ENCODE measurements at places on chromosomes 2 and 18.

GRCh38 chr2:204264621-204265140 is 280.6 kb upstream of the PARD3B start:
- DNase-seq, result no peak

- DNase-seq, result no peak
Observed at GRCh38 chr18:28786926-28787325, 610.0 kb upstream of the CDH2 start.

GRCh38 chr2:189183170-189183569 is 3.6 kb upstream of the COL5A2 start:
- DNase-seq, result no peak

- no peak for DNase-seq
Observed at GRCh38 chr2:144081272-144081671, 438.6 kb downstream of the ZEB2 start.

- DNase-seq, result no peak
Observed at GRCh38 chr18:36539674-36540231, 242.2 kb downstream of the FHOD3 start.

DNA sequence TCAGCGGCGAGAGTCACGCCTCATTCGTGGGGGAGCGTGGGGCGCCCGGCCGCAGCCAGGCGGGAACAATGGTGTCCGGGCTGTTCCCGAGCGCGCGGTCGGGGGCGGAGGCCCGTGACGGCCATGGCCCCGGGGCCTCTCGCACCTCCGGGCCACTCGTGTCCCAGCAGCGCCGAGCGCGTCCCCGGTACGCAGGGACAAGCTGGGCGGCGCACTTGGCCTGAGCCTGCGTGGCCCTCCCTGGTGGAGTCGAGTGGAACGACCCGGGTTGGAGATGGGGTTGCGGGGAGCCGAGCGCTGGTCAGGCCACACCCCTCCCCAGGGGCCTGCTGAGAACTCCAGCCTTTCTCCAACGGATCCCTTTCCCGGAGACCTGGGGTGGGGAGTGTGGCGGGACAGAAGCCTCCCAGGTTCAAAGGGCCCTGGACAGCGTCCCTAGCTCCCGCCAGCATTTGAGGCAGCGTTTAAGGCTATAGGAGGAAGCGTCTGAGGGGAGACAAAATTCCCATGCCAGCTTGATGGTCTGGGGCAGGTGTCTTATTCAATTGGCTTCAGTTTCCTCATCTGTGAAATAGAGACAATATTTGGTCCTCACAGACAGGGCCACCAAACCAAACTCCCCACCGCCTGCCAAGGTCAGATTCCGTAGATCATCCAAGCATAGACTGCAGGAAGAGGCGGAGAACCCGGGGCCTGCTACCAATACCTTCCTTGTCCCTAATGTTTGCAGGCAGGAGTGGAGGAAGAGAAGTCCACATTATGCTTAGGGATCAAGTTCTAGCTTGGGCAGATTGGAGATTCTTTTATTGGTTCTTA is 553 bp downstream of the CNDP2 start:
- DNase-seq, result peak; percentile 22

DNA sequence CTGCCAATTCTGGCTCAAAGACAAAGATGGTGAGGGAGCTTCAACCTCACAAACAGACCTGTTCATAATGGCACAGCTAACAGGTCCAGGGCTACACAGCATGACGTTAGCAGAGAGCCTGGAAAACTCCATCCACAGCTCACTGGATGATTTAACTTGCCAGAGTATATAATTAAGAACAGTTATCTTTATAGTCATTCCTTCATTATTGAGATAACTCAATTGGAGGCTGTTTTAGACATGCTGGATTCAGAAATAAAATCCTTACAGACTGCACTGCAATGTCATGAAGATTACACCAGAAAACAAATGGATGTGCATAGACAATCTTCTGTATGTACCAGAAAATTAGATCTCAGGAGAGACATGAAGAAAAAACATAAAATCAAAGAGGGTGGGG is 55.1 kb upstream of the LYPD1 start:
- DNase-seq, result no peak

DNA sequence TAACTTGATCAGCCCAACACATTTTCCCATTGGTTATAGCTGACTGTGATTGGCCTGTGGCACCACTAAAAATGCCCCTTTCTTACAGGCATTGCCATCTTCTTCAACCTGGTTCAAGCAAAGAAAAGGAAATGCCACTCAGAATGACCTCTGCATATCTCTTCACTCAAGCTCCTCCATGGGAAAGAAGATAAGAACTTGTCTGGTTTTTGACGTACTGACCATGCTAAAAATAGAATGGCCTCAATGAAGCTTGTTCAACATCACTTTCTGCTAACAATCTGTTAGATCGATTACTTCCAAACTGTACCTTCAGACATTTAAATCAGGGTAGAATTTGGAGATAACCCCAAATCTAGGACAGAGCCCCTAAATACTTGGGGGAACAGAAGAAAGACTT is 109.5 kb downstream of the CABYR start:
- no peak for DNase-seq

DNA sequence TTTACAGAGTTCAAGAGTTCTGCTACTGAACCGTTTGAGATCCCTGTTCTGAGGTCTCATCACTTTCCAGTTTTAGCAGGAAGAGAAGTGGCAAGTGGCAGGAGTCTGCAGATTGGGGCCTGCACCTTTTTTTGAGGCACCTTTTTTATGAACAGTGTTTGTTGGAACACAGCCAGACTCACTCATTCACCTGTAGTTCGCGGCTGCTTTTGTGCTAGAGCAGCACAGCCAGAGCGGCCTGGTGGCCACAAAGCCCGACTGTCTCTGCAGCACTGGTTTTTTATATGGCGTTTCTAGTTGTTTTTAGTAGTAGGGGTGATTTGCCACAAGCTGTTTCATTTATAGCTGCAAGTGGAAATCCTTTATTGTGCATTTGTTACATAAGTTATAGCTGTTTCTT is 8.6 kb downstream of the ACP1 start:
- DNase-seq, result no peak

- DNase-seq, result no peak
Observed at GRCh38 chr2:196330645-196331044, 159.3 kb upstream of the STK17B start.

- DNase-seq, result no peak
Observed at GRCh38 chr18:77144451-77145118, 12.0 kb upstream of the MBP start.

Data from activated T-helper 1 cell treated with Interleukin-2 at 50 U/mL for 16 hours (primary cell).